ENCODE measurements at places on chromosomes 4 and X. TPM values are rescaled to one million over a fixed set of nuclear protein-coding genes. Genes with fewer than 3 reads are reported as not detected.

DNA sequence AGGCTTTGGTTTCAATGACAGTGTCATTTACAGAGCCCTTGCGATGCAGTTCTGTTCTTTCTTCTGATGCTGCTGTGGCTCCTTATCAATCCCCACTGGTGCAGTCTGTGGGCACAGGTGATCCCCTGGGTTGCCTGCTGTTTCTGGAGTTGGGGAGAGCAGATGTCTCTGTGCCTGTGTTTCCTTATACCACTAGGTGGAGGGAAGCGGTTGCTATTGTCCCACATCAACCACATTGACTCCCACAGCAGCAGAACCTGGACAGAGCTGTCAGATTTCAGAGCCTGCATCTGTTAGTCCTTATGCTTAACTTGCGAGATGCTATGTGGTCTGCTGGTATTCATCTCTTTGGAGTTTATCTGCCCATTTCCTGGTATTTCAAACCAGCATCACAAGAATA, 57.7 kb downstream of the NEIL3 start:
- no peak for DNase-seq

GRCh38 chrX:107775000-107775733, 420 bp downstream of the TSC22D3 start:
- DNase-seq = no peak

GRCh38 chrX:101265869-101266428, 25.2 kb downstream of the TAF7L start:
- no peak for DNase-seq

DNA sequence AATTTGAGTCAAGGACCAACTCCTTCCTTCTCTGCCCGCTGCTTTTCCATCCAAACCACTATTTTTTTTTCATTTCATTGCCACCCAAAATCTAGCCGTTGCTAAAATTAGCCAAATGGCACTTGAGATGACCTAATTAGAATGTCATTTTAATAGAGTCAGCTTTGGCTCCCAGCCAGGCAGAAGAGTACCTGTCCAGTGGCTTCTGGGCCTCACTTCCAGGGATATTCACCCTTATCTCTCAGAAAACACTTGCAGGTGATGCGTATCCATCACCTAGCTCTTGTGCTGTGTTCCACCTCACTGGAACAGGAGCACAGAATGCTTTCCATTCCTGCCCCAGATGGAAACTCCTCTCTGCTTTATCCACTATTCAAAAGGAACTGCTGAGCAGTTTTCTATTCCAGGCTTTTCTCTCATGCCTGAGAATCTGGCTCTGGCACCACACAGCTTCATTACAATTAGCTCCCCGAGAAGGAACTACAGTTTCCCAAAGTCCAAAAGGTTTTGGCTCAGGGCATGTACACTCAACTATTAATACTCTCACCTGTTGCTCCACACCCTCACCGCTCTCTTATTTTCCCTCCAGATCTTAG, 18.5 kb downstream of the MAGEA9B start:
- no peak for DNase-seq

CLIC2 gene
- 15.3 TPM for total RNA-seq

DNA sequence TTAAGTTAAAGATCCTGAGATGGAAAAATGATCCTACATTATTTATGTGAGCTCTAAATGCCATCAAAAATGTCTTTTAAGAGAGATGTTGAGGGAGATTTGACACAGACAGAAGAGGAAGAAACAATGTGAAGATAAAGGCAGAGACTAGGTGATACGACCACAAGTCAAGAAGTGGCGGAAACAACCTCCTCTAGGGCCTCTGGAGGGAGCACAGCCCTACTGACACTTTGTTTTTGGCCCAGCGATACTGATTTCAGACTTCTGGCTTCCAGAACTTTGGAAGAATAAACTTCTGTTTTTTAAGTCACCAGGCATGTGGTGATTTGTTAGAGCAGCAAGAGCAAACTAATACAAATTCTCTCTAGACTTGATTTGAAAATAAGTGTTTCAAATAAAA, 1216.1 kb downstream of the FSTL5 start:
- no peak for DNase-seq

DNA sequence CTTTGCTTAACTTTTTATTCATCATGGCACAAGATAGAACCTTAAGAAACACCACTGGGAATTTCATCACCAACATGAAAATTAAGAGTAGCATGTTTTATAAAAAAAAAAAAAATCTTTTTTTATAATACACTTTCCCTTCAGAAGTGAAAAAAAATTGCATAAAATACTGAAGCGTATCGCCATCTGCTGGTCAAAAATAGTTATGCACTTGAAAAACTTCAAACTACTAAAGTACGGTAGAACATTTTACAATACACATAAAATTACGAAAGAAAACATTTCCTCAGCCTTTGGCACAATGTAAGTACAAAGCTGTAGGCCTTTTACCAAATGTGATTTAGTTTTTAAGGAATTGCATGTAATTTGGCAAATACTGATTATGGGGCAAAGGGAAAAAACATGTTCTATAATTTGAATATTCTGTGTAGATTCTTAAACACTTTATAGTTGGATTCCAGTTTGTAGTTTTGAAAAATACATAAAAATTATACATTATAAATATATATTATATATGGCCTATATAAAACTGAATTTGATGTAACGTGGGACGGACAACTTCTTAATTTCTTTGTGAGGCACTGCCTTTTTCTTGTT, 26.5 kb downstream of the HCCS start:
- no peak for DNase-seq

TBC1D1 gene
- 213 TPM for total RNA-seq

- no peak for DNase-seq
Measured at GRCh38 chrX:56279863-56280262, 47.7 kb downstream of the KLF8 start.

DNA sequence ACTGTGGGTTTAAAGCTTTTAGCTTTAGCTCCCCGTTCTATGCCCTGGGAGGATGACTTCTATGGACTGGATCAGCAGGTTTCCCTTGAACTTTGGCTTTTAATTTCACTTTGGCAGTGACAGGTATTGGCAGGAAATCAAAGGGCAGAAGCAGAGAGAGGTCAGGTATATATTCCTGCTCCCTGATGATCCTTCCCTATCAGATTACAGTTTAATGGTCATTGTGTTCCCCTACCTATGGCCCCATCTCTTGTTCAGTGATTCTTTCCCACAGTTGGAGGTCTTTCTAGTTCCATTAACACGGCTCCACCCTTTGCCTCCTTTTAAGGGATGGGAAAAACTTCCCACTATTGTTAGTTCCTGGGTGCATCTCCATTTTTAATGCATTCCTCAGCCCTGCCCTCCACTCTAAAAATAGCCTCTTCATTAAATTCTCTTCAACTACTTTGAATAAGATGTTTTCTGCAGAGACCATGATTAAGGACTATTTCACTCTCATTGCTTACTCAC, 107.8 kb upstream of the TMEM47 start:
- no peak for DNase-seq

CCDC110 gene
- not detected for total RNA-seq

DNA sequence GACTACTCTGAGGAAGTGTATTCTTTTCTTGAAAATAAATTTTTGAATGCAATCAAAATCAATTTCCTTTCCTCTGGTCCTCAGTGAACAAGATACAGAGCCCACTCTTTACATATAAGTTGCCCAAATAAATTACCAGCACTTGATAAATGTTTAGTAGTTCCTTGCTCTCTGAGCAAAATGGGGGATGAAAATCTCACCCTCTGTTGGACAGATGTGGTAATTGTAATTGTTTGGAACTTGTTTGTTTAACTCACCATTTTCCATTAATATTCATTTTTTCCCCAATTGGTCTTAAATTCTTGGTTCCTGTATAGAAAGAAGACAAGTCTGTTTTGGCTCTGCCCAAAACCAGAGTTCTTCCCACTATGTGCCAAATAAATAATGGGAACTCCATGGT, 146.3 kb downstream of the LDB2 start:
- DNase-seq = no peak

ADGRA3 gene
- total RNA-seq = 35.3 TPM

GRCh38 chr4:76987153-76987591, 37.6 kb downstream of the SEPTIN11 start:
- DNase-seq = peak; percentile 27

DNA sequence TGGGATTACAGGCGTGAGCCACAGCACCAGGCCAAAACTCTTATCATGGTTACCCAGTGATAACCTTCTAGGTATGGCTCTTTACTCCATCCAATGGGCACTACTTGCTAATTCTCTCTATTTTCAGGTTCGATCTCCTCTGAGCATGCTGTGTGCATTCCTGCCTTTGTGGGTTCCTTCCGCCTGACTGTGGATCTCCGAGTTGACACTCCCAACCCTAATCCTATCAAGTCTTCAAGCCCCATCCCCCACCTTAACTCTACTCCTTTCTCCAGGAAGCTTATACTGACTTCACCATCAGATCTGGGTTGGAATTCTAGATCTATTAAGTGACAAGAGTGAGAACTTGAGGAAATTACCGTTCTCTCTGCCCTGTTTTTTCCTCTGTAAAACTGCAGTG, 64.6 kb downstream of the ZAR1 start:
- no peak for DNase-seq

DNA sequence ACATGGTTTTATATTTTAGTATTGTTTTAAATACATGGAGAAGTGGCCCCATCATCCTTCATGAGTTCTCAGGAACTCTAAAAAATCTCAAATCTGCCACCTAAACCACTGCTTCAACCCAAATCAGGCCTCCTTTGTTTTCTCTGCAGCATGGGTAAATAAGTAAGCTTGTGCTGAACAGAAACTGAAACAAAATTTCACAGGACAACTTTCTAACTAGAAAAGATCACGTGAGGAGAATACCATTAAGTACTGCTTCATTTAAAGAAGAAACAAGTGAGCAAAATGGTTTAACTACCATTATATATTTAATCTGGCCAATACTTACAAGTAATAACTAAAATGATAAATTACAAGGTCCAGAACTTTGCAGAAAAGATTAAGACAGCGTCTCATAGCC, 2.5 kb downstream of the ARAP2 start:
- no peak for DNase-seq

GRCh38 chr4:87865960-87866598, 33.3 kb downstream of the MEPE start:
- DNase-seq = no peak

DNA sequence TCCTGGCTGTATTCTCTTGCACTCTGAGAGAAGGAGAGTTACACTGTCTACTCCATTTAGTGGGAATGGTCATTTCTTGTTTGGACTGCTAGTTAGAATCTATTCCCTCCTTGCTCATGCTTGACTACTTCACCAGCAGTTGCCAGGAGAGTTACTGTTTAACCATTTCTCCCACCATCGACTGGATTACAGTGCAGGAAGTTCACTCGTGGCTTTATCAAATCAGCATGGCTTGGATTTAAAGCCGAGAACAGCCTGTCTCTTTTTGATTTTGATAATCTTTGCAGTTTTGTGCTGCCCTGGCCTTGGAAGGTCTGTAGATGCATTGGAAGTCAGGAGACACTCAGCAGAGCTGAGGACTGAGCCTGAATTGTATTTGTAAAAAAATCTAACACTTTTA, 3.2 kb downstream of the GBA3 start:
- no peak for DNase-seq

DNA sequence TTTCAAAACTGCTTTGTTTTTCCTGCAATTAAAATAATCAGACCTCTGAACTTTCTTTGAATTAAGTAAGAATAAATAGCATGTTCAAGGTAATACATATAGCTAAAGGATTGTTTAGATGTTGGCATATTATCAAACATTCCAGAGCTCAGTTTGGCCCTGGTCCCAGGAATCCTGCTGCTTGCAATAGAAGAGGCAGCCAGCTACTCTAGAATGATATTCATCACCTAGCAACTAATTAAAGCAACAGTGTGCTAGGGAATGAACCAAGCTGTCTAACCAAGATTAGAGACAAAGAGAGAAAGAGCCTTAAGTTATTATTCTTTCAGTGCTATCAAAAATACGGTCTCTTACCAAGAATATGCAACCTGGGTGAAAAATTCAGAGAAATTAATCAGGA, 460.9 kb downstream of the GABRG1 start:
- DNase-seq = no peak

RTL3 gene
- total RNA-seq = 0.41 TPM

GRCh38 chrX:100615005-100615404, 21.6 kb downstream of the TSPAN6 start:
- DNase-seq = no peak
